T-helper 9 cell (primary cell): ENCODE measurements at places on chromosomes 4 and X.

- no peak for DNase-seq
Observed at GRCh38 chr4:168637872-168638756, 141.3 kb downstream of the PALLD start.

DNA sequence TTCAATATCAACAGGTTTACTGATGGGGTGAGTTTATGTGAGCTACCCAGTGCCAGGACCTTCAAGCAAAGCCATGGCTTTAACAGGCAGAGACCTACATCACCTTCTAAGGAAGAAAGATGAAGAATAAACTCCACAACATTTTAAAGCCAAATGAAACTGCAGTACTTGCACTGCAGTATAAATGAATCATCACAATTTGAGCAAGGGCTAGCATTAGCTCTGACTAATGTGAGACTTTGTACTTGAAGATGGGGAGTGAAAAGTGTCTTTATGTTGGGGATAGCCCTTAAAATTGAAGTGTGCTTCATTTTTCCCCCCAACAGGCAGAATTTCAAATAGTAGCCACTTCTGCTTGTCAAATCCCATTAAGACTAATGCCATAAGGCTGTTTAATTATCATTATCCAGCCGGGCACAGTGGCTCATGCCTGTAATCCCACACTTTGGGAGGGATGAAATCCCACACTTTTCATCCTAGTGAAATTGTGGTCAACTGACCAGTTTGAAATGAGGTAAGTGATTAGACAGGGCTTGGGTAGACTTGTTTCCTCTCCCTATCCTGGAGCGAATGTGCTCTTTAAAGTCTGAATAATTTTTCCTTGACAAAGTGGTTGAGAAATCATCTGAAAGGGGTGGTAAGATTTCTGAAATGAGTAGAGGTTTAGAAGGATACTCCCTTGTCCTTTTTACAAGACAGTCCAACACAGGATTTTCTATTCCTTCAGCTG, 27.2 kb upstream of the GPR34 start:
- no peak for DNase-seq

DNA sequence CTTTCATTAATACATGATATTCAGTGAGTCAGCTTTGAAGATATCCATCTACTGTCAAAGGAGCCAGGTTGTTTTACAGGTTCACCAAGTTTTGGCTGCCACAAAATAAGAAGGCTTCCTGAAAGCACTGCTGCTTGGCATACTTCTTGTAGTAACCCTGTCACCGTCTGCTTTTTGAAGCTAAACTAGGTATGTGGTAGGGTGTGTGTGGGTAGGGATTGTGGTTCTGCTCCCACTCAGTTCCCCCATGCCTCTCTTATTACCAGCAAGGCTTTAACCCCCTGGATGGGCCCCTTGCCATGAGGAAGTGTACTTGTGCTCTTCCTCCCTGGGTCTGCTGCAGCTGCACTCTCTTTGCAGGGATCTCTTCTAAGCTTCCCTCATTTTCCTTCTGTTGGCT, 191.2 kb downstream of the BANK1 start:
- no peak for DNase-seq

GRCh38 chr4:8219236-8219635, 20.1 kb downstream of the SH3TC1 start:
- no peak for DNase-seq

DNA sequence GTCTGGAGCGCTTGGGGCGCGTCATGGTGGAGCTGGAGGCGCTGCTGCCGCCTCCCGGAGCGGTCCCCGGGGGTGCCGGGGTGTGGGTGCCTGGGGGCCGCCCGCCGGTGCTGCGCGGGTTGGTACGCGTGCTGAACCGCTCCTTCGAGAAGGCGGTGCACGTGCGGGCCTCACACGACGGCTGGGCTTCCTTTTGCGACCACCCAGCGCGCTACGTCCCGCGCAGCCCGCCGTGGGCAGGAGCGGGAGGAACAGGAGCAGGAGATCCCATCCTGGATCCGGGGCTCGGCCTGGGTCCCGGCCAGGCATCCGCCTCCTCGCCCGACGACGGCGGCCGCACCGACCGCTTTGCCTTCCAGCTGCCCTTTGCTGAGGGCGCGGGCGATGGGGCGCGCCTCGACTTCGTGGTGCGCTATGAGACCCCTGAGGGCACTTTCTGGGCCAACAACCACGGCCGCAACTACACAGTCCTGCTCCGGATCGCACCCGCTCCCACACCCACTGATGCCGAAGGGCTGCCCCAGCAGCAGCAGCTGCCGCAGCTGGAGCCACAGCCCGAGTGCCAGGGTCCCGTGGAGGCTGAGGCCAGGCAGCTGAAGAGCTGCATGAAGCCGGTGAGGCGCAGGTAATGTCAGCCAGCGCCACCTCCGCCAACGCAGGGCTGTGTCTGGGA, 792 bp downstream of the PPP1R3F start:
- DNase-seq = no peak

DNA sequence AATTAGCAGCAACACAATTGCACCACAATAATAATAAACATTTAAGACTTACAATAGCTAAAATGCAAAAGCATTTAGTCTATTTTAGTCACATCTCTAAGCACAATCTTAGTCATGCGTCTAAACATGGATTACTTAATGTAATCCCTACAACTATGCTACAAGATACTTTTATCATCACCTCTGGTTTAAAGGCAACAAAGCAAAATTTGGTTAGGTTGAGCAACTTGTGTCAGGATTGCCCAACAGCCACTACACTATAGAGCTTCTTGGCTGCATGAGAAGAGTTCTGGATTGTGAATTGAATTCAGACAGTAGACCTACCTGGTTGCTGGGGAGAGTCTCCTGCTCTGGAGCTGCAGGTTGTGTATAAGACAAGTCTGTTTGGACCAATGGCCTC, 146.5 kb upstream of the PUDP start:
- no peak for DNase-seq

DNA sequence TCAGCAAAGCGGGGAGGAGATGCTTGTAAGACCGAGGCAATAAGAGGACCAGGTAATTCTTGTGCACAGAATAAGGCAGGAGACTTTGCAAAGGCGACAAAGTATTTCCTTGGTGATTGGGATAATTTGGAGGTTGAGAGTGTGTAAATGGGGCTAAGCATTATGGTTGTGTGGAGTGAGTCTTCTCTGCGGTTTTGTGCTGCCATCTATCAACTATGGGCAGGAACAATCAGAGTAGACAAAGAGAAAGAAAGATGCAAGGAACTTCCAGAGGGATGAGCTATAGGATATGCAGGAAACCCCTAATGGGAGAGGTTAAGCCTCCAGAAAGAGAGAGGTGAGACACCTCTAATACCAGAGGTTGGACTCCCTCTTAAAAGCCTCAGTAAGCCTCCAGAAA, 339.8 kb downstream of the PAPSS1 start:
- DNase-seq = no peak
